ENCODE measurements at places on chromosomes 1 and 21.
A peak's percentile ranks its signal among the peaks of the same experiment; 100 is the strongest.

- no peak for DNase-seq
These were observed 42.1 kb downstream of the PARP1 start for GRCh38 chr1:226365831-226366231.

GRCh38 chr1:36533897-36534296, 51.2 kb upstream of the CSF3R start:
- DNase-seq = no peak

DNA sequence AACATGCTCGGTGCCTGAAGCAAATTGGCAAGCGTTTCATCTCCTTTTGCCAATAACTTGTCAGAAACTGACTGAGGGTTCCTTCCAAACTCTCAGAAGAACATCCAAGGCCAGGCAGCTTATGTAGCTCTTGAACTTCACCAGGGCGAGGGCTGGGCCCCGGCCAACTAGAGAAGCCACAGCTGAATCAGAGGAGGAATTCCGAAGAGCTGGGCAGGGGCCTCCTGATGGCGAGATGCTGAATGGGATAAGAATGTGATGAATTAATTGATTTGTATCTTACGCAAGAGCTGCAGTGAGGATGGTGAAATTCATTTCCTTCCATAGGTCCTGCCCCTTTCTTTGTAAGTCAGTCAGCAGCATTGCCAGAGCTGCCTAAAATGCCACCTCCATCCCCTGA, 345.8 kb downstream of the KIF26B start:
- DNase-seq = peak; percentile 88

- DNase-seq = no peak
These were observed 7.2 kb upstream of the CFHR5 start for GRCh38 chr1:196970182-196970581.

GRCh38 chr1:26064553-26064952, 2.9 kb downstream of the TRIM63 start:
- DNase-seq = no peak

GRCh38 chr1:162697140-162697895, 65.1 kb downstream of the DDR2 start:
- no peak for DNase-seq

- peak; percentile 48 for DNase-seq
These were observed 132.6 kb downstream of the DHRS3 start for GRCh38 chr1:12485231-12486058.

GRCh38 chr21:37087188-37087587, 14.1 kb downstream of the TTC3 start:
- DNase-seq = peak; percentile 39

DNA sequence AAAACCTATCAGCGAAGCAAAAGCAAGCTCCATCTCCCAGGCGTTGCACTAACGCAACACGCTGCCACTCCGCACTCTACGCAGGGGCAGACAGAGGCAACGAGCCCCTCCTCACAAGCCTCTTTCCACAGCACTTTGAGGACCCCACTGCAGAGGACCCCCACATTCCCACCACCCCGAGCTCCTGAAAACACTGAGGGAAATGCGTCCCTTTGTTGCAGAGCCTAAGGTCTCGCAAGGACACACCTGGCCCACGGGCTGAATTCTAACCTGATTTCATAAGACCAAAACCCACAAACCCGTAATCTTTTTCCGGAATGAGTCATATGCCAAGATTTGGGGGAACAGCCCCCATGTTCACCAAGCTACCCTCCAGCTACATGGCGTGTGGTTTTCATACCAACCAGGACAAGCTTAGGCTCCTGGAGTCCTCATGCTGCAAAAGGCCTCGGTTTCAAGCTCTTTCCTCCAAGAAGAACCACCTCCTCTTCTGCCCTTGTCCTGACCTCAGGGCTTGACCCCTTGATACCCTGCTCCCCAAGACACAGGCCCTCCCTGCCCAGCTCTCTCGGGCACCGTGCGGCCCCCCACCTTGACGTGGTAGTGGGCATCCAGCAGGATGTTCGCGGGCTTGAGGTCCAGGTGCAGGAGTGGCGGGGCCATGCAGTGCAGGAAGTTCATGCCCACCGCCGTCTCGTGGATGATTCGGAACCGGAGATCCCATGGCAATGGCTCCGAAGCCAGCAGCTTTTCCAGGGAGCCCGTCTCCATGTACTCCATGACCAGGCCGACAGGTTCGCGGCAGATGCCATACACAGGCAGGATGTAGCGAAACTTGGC, 10.7 kb downstream of the RIPK4 start:
- DNase-seq = no peak

DNA sequence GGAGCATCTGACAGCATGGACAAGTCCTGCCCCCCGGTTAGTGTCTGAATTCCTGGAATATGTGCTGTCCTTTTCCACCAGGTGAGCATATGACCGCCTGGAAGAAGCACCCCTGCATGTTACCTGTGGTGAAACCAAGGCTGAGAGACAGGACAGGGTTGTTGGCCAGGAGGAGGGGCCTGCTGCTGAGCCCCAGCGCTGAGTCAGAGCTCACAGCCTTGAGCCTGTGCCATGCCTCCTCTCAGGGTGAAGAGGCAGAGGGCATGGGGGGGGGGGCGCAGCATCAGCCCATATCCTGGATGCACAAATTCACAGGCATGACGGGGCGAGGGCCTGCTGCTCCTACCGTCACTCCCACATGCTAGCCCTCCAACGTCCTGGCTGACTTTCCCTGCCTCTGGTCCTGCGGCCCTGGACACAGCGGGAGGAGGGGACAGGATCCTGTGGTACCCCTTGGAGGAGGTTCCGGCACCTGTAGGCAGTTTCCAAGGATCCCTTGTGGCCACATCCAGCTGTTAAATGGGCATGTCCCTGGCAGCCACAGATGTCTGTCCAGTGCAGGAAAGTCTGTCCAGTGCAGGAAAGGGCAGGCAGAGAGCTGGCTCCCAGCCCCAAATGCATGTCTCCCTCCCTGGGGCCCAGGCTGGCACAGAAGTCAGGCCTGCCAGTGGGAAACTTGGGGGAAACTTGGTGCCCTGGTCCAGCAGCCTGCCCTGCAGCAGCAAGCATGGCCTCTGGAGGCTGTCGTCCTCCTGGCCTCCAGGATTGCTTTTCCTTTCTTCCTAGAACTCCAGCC, 23.9 kb downstream of the TTC34 start:
- DNase-seq = no peak

GRCh38 chr1:230563591-230563990, 78.7 kb upstream of the COG2 start:
- no peak for DNase-seq

GRCh38 chr1:3192825-3193224, 123.8 kb downstream of the PRDM16 start:
- DNase-seq = no peak

DNA sequence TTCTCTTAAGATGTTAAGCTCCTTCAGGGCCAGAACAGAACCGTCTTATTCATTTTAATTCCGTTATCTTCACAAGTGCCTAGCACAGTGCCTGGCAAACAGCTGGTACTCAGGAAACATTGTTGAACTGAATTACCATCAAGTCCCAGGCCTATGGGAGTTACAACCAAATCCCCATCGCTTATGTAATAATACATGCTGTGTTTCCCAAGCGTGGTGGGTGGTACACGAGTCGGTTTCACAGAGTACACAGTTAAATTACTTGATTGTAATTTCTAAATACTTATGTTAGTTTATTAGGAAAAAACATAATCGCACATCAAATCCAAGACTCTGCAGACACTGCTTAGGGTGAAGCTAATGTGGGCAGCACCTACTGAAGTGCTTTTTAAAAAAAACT, 1.0 kb downstream of the ANGEL2 start:
- no peak for DNase-seq

DNA sequence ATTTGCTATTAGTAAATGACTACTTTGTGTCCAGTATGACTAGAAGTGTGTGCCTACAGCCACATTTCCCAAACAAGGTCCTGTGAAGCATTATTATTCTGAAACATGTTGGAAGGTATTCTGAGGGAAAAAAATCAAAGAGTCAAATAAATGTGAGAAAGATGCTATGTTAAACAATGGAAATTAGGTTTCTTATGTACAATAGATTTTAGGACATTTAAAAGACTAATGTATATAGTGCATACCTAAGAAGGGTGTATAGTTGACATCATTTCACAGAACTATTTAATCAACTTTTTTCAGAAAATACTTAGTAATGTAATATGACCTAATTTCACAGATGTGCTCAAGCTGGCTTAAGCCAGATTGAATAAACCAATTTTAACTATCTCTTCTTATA, 582.5 kb downstream of the USP25 start:
- DNase-seq = no peak

DNA sequence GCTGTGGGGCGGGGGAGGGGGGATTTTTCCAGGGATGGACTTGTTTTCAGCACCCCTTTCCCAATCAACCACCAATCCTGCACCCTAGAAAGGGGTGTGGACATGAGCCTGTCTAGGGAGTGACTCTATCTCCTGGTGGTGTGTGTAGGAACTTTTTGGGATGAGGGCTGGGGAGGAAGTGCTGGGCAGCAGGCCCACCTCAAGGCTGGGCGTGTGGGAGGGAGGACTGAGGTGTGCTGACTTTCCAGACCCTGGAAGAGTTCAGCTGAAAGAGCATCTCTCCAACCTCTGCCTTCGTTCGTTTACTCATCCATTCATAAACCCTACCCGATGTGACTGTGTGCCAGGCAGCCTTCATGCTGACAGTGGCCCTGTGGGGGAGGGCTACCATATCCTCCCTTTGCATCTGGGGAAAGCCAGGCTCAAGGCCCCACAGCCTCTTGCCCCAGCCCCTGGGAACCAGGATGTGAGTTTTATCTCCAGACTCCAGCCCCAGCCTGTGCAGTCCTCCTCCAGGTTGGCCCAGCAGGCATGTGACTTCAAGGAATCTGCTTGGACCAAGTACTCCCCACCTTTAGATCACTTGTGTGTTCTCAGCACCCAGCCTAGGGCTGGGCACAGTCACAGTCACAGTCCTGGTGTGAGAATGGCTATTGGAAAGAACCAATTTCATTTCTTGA, 6.7 kb downstream of the KNCN start:
- no peak for DNase-seq

GRCh38 chr1:243363832-243364231, 108.0 kb downstream of the SDCCAG8 start:
- no peak for DNase-seq

- DNase-seq = no peak
These were observed 3.4 kb downstream of the CBR1 start for GRCh38 chr21:36073181-36073580.

DNA sequence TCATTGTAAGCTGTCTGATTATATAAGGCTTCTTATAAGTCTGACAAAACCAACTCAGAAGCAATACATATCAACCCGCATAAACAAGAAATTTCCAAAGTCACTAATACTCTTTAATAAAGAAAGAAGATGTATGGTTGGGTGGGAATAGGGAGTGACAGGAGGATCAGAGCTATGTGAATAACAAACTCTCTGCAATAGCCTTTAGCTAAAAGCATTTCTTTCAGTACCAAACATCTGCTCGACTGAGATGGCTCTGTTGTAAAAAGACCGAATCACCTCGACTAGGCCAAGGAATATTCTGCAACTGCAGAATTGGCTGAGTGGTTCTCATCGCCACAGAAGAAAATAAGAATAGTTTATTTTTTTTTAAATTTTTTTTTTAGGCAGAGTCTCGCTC, 39.3 kb upstream of the MUTYH start:
- no peak for DNase-seq

- no peak for DNase-seq
These were observed 883 bp downstream of the CHODL start for GRCh38 chr21:18245464-18245967.

DNA sequence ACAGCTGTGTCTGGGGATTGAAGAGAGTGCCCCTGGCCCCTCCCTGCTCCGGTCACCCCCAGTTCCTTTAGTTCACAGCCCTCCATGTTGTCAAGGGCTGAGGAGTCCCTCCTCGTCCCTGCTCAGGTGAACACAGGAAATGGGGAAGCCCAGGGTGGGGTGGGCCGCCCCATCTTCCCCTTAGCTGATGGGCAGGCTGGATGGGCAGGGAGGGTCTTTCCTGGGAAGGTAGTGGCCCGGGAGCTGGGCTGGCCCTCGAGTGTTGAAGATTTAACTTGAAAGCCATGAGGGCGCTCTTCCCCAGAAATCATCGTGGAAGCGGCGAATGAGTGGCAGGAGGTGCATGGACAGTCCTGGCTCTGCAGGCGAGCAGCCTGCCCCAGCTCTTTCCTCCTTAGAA, 18.3 kb upstream of the NPHP4 start:
- no peak for DNase-seq

Measured in fibroblast of skin of left quadriceps (primary cell).